Psoas muscle (tissue), 8 donors: ENCODE measurements at places on chromosomes 4 and X. TPM values are rescaled to one million over a fixed set of nuclear protein-coding genes. Genes with fewer than 3 reads are reported as not detected.

DNA sequence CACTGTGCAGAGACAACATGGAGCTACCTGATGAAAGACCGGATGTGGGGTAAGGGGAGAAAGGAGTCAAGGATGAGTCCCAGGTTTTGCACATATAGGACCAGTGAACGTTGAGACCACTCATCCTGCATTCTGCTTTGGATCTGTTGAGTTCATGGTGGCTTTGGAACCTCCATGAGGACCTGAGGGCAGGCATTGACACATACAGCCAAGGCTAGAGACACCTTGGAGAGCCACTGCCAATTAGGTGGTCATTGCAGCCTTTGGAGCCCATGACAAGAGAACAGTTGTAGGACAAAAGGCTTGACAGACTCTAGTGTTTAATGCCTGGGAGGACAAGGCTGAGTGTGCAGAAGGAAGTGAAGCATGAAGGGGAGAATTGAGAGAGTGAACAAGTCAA is 87.9 kb downstream of the STK32B start:
- DNase-seq, result no peak

DNA sequence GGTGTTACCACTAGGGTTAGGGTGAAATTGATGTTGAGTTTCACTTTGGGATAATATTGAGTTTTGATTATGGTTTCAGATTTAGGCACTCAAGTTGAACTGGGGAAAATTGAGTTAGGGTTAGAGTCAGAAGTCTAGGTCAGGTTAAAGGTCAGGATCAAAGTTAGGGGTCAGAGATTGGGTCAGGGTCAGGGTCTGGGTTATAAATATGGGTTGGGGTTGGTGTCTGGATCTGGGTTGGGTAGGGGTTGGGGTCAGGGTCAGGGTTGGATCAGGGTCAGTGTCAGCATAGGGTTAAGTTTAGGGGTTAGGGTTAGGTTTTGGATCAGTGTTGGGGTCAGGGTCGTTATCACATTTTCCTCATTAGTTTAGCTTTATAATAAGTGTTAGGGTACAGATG is 42.7 kb upstream of the IL9R start:
- no peak for DNase-seq

DNA sequence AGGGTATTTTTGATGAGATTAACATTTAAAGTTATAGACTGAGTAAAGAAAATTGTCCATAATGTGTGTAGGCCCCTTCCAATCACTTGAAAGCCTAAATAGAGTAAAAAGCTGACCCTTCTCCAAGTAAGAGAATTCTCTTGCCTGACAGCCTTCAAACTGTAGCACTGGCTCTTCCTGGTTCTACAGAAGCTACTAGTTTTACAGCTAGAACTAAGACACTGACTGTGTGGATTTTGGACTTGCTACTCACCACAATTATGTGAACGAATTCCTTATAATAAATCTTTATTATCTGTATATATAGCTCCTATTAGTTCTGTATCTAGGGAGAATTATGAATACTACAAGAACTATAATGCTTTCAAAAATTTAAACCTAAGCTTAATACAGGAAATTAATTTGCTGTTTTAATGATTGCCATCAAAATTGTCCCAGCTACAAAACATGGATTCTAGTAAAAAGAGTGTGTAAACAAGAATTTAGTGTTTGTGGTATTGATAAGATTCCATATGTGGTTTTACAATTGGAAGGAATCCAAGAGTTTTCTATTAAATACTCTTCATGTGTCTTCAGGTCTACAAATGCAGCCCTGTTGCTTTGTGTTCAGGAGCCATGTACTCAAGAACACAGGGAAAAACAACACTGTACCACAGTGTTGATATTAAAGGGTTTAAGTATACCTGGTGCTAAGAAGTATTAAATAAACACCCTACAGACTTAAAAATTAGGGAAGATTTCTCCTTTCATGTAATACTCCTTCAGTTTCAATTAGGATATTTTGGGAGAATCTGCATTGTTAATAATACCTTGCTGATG is 366.5 kb downstream of the CXXC4 start:
- DNase-seq, result no peak

GRCh38 chr4:183354219-183354618 is 32.0 kb upstream of the CLDN24 start:
- DNase-seq, result no peak

DNA sequence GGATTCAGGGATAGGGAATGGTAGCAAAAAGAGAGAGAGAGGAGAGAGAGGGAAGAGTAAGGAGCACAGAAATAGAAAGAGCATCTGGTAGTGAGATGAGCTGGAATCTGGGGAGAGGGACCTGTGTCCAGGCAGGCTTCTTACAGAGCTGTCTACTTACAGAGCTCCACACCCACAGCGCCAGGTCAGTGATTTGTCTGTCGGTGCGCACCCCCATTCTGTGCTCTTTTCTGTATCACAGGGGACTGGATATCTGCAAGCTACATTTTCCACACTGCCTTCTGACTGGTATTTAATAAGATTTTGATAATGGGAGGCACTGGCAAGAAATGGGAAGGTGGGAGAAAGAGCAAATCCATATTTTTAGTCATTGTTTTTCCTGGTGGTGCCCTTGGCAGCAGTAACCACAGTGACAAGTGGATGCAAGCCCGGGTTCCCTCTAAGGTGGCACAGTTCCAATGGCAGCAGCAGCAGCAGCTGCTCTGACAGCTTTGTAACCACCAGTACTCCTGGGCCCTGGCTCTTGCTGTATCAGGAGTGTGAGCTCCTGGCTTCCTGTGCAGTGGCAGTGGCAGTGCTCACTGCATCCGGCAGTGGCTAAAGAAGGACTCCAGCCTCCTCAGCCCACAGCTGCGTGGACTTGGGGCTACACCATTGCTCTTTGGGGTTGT is 300.5 kb downstream of the TRIML1 start:
- DNase-seq, result no peak

- no peak for DNase-seq
These were observed 195.7 kb upstream of the GK2 start for GRCh38 chr4:79603681-79604080.

DNA sequence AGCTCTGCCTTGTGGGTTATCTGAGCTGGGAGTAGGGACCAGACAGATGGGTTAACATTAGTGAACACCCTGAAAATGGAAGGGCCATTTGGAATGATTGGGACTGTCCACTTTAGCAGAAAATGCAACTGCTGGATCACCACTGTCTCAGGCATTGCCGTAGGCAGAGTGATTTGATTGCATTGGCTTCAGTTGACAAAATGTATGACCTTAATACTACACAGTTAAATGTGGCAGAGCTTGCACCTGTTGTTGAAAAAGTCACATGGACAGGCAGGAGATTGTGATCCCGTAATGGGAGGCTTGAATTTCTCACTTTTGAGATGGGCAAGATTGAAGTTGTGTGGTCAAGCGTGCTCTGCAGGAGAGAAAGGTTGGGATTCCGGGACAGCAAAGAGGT is 166.5 kb upstream of the PUDP start:
- DNase-seq, result no peak

GRCh38 chrX:1902901-1903235 is 288.0 kb downstream of the ASMT start:
- DNase-seq, result no peak

DNA sequence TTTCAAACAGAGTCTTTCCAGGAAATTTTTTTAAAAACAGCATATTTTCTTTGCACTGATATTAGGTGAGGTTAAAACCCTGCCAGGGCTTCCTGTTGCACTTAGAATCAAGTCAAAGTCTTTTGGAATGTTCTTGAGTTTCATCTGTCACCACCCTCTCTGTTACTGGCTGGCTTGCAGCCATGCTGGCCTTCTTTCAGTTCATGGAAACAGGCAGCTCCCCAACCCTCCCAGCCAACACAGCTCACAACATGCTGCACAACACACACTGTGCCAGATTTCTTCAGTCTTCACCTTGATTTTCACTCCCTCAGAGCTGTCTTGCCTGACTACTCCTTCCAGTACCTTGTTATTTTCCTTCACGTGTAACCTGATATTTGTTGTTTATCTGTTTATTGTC is 129.5 kb downstream of the KCNIP4 start:
- peak; percentile 10 for DNase-seq

- no peak for DNase-seq
These were observed 241.4 kb downstream of the FRMPD4 start for GRCh38 chrX:12379671-12380070.

DNA sequence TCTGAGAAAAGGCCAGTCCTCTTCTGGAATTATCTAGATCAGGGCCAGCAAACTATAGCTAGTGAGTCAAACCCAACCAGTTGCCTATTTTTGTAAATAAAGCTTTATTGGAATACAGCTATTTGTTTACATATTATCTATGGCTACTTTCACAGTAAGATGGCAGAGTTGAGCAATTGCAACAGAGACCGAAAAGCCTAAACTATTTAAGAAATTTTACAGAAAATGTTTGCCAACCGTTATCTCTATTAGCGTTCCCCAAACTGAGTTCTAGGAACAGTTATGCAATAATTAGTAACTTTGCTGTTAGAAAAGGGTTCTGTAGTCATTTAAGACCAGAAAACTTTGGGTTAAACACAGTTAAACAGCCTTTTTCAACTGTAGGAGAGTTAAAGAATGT is 10.5 kb downstream of the TEX13B start:
- DNase-seq, result no peak

DNA sequence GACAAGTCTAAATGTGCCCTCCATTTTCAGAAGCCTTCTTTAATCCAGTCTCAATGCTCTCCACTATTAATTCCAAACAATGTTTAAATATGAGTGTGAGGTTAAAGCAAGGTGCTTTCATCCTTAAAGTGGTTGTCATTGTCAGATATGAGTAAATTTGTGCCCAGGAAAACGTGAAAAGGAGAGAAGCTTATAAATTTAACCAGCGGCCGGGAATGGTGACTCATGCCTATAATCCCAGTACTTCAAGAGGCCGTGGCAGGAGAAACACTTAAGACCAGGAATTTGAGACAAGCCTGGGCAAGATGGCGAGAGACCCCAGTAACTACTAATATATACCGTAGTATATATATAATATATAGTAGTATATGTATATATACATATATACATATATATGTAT is 270.0 kb downstream of the ARHGAP24 start:
- no peak for DNase-seq

- no peak for DNase-seq
These were observed 83.2 kb upstream of the USP9X start for GRCh38 chrX:41002026-41002425.

DNA sequence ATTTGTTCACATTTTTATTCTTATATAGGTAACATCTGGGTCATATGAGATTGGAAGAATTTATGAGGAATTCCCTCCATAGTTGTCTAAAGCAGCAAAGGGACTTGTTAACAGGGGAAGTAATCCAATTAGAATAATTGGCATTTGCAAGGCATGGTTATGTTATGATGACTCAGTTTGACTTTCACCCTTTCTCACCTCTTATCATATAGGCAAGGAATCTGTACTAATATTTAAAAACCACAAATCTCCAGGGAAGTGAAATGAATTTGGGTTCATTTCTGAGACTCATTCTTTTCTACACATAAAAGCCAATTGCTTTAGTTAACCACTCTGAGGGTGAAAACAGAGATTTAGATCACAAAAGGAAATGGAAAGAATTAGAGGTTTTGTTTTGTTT is 281.5 kb upstream of the DKK2 start:
- no peak for DNase-seq

GRCh38 chr4:84530871-84531270 is 31.8 kb upstream of the NKX6-1 start:
- no peak for DNase-seq

- no peak for DNase-seq
These were observed 167.8 kb downstream of the ZNF330 start for GRCh38 chr4:141388481-141388880.

DNA sequence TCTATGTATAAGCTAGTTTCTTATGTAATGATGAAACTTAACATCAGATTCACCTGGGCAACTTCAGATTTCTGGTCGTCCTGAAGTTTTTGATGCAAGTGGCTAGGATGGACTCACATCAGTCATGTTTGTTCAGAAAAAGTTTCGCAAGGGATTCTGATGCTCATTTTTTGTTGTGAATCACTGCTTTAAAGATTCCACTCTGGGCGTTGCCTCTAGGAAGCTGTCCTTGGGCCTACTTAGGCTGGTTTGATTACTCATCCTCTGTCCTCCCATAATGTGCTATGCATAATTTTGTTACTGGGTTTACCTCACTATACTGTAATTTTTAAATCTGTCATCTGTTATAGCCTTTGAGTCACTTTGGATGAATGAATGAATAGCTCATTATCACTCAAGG is 30.8 kb downstream of the HERC3 start:
- no peak for DNase-seq

GRCh38 chr4:7431696-7432530 is 2.8 kb downstream of the PSAPL1 start:
- DNase-seq, result peak; percentile 42

DNA sequence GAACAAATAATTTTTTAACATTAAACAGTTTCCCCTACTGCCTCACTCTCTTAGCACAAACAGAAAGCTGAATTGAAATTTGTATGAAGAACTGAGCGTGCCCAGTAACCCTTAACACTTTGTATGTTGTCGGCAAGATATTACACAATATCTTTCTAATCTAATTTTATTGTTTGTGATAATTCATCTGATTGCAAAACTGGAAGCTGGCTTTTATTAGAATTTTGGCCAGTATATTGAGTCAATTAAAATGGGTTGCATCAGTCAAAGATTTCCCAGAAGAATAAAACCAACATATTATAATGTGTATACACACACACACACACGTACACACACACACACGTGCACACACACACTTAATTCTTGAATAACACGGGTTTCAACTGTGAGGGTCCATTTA is 2332.1 kb downstream of the PCDH7 start:
- DNase-seq, result no peak

- DNase-seq, result no peak
These were observed 124.6 kb downstream of the ANOS1 start for GRCh38 chrX:8607326-8607725.

GRCh38 chrX:66110112-66110511 is 53.9 kb upstream of the HEPH start:
- no peak for DNase-seq

DNA sequence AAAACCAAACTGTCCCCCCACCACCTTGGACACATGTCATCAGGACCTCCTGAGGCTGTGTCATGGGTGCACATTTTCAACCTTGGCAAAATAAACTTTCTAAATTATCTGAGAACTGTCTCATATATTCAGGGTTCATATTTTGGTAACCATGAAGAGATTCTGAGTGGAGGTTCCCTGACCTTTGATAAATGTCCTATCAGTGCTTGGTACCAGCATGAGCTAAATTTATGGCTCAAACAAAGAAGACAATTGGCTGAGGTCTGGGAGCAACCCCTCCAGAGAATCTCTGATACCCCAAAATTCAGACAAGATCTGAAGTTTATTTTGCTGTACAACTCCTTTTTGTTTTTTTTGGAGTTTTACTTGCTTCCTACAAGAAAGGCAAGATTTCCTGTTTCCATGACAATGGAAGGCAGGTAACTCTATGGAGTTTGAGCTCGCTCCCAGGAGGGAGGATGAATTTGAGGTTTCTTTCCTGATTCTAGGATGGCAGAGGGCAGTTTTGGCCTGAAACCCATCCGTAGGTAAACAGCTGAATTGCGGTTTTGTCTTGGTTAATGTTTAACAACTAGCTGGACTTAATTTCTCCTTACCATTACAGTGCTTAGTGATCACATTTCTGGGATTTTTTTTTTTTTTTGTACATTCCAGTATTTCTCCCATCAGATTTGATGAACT is 14.5 kb downstream of the UGT2B15 start:
- no peak for DNase-seq

The RAB39B gene
- 0.01 TPM for polyA plus RNA-seq

The UGT2B11 gene
- not detected for polyA plus RNA-seq

The TFE3 gene
- polyA plus RNA-seq, result 16.9 TPM

The UGT2A1 gene
- not detected for polyA plus RNA-seq

The IL13RA2 gene
- not detected for polyA plus RNA-seq

The ABLIM2 gene
- 82.2 TPM for polyA plus RNA-seq

The SYTL4 gene
- 1.3 TPM for polyA plus RNA-seq

The IQCM gene
- not detected for polyA plus RNA-seq
